T-cell (primary cell): ENCODE measurements at places on chromosomes 3 and 15.

DNA sequence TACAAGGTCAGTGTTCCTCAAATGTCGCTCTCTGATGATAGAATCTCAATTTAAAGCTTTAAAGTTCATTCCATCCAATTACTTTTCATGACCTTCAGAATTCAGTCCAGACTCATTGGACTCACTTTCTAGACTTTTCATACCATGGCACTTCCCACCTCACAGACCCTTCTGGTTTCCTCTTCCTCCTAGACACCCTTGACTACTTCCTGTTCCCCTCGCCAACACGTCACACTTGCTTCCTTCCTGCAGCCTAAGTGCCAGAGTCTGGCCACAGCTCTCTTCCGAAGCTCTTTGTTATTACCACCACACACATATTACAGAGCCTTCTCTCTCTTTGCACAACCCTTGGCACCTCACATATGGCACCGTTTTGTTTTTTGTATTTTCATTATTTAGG is 59.1 kb upstream of the UMPS start:
- peak; percentile 54 for DNase-seq

GRCh38 chr15:28876131-28876844 is 9.5 kb upstream of the APBA2 start:
- no peak for DNase-seq

DNA sequence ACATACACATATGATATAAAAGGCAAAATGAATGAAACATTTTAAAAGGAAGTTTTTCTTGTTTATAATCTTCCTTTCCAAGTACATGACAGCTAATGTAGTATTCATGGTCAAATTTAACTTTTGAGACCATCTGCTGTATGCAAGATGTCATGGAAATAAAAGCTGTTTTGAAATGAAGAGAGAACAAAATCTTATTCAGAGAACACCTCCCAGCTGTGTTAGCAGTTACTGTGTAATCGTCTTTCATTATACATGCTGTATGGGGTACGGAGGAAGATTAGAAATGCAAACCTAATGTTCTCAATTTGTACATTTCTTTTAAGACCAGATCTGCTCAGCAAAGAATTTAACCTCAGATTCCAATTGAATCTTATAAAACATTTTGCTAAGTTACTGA is 1182.3 kb downstream of the OTOL1 start:
- no peak for DNase-seq

- no peak for DNase-seq
Observed at GRCh38 chr3:40923143-40923542, 276.2 kb upstream of the CTNNB1 start.

GRCh38 chr3:567488-568185 is 371.1 kb downstream of the CHL1 start:
- no peak for DNase-seq

GRCh38 chr3:58175437-58176184 is 35.2 kb downstream of the DNASE1L3 start:
- DNase-seq, result no peak

DNA sequence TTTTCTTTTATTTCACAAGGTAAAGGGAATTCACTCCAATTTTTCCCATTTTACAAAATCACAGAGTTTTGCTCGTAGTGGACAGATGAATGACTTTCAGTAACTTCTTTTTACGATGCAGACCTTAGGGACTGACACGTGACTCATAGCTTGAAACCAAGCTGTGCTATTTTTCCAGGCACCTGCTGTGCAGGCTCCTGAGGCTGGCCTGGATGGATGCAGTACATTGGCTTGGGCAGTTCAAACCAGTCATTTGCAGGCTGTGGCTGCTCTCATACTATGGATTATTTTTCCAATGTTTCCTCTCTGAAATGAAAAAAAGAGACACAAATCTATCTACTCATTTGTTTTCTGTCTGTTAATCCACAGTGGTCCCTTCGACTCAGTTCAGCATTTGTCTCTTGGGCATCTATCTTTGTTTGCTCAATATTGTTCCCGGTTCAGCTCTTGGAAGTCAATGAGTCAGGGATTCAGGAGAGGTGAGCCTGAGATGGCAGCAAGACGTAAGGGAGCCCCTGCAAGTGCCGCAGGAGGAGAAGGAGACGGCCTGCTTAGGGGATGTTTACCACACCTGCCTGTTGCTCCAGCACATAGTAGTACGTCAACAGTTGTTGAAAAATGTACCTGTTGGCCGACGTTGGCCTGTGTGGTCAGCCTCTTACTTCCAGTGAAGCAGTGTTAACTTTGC is 92.8 kb downstream of the SV2B start:
- DNase-seq, result no peak

- DNase-seq, result no peak
Observed at GRCh38 chr15:69996321-69997160, 101.2 kb downstream of the TLE3 start.

DNA sequence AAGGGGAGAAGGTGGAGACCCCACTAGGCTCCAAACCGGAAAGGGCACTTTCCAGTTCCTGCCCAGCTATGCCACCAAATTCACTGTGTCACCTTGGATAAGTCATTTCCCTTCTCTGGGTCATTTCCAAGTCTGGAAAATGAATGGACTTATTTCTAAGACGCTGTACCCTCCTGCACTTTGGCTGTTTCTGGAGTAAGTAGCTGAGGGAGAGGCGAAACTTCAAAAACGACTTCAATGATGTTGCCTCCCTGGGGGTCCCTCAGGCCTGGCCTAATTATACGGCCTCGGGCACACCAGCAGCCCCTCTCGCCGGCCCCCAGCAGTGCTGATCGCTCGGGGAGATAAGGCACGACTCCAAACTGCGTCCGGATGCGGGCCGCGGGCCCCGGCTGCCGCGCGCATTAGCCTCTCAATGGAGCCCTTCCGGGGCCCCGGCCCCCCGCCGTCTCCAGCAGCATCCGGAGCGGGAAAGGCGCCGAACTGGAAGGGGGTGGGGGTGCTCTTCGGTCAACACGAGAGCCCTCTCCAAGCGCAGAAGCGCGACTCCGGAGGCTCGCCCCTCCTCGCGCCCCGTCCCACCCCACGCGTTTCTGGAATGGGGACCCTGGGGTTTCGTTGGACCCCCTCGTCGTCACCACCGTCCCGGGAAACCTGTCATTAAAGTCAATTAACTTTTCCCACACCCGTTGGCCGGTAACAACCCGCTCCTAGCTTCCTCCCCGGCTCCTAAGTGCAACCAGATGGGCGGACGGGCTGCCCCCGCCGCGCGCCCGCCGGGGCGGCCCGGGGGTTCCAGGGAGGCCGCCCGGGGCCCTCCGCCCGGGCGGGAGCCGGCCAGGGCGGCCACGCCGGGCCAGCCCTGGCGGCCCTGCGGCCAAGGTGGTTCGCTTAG is 4.8 kb downstream of the HES1 start:
- DNase-seq, result no peak

- DNase-seq, result no peak
Observed at GRCh38 chr3:195929452-195929851, 21.1 kb upstream of the TNK2 start.

DNA sequence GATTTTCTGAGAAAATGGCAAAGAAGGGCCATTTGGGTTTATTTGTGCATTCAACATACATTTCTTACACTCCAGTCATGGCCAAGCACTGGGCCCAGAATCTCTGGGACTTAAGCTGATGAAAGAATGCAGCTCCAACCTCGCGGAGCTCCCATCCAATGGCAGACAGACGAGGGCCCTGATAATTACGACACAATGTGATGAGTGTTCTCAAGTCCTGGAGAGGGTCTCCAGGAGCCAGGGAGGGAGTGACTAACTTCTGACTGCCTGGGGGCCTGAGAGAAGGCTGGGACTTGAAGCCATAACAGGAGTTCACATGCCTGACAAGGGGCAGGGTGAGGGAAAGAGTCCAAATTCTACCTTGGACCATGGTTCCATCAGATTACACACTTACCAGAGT is 42.6 kb upstream of the BNC1 start:
- no peak for DNase-seq

GRCh38 chr3:23117856-23118255 is 85.3 kb upstream of the UBE2E2 start:
- DNase-seq, result no peak

DNA sequence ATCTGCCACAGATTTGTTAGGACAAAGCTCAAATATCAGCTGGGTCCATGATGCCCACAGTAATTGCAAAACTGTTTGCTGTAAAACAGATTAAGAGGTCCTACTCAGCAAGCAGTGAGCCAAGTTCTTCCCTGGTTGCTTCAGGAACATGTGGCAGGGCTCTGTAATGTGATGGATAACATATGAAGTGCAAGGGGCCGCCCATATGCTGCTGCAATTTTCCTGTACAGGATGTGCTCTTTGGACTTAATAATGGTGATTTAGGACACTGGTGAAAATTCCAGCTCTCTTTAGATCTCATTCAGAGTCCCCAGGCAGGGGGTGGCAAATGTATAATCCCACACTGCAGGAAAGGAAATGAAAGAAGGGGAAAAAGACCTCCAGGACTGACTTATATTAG is 289.4 kb downstream of the LSAMP start:
- DNase-seq, result no peak

GRCh38 chr15:31332681-31333071 is 6.0 kb downstream of the KLF13 start:
- DNase-seq, result no peak

GRCh38 chr3:23826382-23827064 is 20.8 kb downstream of the UBE2E1 start:
- DNase-seq, result no peak

- DNase-seq, result no peak
Observed at GRCh38 chr3:146416366-146416765, 53.0 kb downstream of the PLSCR2 start.

DNA sequence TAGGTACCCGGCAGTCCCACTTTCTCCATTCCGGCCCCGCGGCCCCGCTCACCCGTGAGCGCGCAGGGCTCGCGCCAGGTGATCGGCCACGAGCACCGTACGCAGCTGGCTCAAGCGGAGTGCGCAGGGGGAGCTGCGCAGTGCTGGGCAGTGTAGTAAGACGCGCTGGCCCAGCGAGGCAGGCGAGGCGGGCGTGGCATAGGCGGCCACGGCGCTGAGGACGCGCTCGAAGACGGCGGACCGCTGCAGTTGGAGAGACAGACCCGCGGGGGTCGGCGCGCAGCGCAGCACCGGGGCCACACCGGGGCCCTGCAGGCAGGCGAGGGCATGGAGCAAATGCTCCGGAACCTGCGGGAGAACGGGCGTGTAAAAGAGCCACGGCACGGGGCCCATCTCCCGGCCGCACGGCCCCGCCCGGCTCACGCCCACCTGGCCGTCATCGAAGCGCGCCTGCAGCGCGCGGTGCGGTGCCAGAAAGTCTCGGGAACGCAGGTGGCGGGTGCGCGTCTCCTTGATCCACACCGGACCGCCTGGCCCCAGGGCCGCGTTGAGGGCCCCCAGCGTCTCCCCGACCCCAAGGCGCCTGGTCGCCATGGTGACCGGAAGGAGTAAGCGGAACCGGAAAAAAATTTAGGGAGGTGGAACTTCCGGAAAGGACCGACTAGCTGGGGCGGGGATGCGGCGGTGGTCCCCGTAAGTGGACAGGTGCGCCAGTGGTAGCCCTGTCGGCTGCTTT is at the start of gene DALRD3:
DALRD3 (minus strand) TSS at position 610 of the 736 bp plus-strand sequence; CDS start at position 594, 16 bp downstream.
- DNase-seq, result peak; percentile 52

- no peak for DNase-seq
Observed at GRCh38 chr3:71865727-71866126, 80.8 kb upstream of the PROK2 start.

GRCh38 chr3:10371167-10371566 is 50.3 kb upstream of the SEC13 start:
- DNase-seq, result no peak

DNA sequence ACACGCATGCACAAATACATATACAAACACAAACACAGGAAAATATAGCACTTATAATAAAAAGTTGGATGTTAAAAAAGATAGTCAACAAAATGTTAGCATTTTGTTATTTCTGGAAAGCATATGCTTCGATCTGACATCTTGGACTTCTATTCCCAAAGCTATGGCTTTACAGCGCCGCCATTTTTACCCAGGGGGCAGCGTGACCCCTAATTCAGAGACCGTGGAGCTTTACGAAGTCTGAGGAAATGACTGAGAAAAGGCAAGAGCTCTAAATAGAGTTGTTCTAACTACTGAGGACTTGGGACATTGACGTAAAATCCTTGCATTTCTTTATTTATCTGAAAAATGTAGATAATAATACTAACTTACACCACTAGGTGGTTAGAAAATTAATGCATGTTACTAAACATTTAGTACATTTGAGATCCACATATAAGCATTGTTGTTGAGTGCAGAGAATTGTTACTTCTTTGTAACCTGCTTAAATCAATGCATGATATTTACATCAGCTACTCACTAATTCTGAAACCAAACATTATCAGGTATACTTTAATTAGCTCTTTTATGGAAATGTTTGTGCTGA is 155.4 kb downstream of the TP63 start:
- no peak for DNase-seq

DNA sequence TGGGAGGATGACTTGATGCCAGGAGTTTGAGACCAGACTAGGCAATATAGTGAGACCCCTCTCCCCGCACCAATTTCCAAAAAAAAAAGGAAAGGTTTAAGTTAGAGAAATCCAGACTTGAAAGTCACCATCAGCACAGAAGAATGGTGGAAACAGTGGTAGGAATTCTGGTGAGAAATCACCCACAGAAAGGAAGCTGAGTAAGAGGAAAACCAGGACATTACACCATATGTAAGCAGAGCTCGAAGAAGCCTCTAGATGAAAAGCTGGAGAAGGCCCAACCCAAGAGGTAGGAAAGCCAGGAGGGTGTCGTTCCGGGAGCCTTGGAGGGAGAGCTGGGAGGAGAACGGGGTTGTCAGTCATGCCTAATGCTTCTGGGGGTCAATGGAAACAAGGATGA is 40.5 kb downstream of the RASGRP1 start:
- DNase-seq, result no peak

DNA sequence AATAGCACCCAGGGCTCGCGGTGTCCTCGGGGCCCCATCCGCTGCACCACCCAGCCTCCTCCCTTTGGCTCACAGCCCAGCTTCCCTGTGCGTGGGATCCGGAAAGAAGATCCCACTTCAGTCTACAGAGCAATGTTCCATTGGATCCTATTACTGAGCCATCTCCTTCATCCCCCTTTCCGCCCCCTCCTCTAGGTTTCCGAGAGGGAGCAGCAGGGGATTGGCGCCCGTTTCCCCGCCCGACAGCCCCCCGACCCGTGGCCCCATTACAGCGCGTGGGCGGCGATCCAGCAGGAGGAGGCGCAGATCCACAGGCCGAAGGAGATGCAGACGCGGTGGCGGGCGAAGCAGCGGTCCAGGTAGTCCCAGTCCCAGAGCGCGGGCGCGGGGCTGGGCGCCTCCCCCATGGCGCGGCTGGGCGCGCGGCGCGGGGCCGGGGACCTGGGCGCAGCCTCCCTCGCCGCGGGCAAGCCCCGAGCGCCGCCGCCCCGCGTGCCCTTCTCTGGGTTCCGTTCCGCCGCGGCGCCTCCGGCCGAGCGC is 340 bp downstream of the TMEM44 start:
- no peak for DNase-seq
